ENCODE measurements at places on chromosomes 1 and 21.

DNA sequence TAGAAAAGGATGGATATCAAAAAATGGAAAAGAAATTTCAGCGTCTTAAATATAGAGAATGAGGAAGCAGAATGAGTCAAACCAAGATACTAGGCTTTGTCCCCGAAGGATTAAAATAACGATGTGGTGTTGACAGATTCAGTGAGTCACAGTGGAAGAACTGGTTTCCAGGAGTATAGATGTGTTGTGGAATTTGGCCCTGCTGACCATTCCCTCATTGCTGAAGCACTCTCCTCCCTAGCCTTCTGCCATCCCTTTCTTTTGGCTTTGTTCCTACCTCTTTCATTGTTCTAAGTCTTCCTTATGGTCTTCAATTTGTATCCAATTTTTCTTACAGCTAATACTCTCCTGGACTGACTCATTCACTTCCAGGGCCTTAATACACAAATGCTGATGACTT lies 23.1 kb upstream of the USP25 start:
- DNase-seq = no peak

- DNase-seq = no peak
These were observed 86.9 kb downstream of the GRIK3 start for GRCh38 chr1:36947384-36947783.

DNA sequence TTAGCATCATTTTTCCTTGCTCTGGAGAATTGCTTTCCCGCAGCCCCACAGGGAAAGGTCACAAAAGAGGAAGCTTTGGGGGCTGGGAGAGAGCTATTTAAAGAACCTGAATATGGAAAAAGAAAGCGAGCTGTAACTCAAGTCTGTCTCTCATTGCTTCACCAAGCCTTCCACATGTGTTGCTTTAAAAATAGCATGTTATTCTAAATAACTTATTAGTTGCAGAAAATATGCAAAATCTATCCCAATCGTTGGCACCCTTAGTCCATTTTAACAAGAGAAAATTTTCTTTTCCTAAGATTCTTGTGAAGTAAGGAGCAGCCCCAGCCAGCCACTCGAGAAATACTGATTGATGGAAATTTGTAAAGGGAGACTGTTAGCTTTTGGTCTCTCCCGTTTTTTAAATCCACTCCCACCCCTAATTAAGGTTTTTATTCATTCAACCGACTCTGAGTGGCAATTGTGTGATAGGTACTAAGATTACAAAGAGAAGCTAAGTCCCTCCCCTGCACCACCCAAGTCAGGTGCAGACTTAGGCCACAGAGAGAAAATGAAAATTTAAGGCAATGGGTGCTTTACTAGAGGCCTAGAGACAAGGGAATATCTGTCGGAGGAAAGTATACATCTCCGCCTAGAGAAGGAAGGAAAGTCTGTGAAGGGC lies 802 bp downstream of the CYP4X1 start:
- DNase-seq = no peak

DNA sequence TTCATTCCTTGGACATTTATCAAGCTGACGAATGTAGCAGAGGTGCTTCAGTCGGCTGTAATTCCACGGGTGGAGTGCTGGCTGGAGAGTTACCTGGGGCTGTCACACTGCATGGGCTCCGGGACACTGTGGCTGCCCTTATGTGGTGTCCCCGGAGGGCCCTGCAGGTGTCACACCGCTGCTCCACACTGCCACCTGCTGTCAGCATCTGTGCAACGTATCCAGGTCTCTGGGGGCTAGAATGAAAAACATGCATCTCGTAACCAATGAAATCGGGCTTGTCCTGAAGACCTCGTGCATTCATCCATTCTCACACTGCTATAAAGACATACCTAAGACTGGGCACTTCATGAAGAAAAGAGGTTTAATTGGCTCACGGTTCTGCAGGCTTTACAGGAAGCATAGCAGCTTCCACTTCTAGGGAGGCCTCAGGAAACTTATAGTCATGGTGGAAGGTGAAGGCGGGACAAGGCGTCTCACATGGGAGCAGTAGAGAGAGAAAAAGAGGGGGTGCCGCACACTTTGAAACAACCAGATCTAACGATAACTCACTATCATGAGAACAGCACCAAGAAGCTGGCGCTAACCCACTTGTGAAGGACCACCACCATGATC lies 46.7 kb upstream of the PCBP3 start:
- DNase-seq = no peak

DNA sequence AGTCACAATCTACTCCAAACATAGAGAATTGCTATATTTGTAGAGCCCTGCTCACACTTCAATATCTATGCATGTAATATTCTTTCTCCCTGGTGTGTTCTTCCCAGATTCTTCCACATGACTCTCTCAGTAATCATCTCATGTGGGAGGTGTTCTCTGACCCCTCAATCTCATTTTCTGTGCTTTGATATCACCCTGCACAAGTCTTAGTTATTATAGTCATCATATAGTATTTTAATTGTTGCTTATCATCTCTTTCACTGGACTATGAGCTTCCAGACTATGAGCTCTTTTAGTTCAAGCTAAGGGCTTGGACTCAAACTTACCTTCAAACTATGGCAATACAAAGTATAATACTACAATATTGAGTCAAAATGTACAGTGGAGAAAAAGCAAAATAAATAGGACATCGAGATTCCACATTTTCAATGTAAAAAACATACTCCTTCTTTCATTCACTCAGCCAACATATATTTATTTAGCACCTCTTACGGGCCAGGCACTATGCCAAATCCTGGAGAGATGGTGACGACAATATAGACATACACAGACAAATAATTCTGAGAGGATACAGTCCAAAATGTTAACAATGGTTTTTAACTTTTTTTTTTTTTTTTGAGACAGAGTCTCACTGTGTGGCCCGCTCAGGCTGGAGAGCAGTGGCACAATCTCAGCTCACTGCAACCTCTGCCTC lies 12.7 kb downstream of the TESK2 start:
- no peak for DNase-seq

- DNase-seq = no peak
These were observed 57.4 kb upstream of the TARS2 start for GRCh38 chr1:150429805-150430204.

GRCh38 chr1:111515291-111516004 lies 12.0 kb upstream of the ADORA3 start:
- no peak for DNase-seq

DNA sequence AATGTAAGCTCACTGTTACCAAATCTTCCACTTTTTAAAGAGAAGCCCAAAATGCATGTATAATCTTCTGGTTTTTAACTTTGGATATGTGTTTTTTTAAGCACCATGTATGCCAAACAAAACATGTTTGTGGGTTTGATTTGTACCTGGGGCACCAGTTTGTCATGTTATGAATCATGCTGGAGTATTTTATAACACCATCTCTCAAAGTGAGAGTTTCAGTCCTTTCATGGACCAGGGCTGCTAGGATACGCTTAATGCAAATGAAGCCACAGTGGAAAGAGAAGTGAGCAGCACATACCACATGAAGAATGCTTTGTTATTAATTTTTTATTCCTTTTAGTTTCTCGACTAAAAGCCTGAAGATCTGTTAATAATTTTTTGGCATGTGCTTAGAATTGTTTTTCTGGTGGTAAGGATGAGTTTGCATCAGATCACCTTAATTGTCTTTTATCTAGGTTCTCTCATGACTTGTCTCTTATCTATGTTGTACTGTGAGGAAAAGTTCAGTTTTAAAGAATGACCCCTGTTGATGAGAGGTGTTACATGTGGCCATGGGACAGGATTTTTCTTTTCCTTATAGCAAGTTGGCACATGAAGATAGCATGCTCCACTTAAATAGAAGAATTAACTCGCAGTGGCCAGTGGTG lies 2.0 kb upstream of the RABGAP1L start:
- no peak for DNase-seq

DNA sequence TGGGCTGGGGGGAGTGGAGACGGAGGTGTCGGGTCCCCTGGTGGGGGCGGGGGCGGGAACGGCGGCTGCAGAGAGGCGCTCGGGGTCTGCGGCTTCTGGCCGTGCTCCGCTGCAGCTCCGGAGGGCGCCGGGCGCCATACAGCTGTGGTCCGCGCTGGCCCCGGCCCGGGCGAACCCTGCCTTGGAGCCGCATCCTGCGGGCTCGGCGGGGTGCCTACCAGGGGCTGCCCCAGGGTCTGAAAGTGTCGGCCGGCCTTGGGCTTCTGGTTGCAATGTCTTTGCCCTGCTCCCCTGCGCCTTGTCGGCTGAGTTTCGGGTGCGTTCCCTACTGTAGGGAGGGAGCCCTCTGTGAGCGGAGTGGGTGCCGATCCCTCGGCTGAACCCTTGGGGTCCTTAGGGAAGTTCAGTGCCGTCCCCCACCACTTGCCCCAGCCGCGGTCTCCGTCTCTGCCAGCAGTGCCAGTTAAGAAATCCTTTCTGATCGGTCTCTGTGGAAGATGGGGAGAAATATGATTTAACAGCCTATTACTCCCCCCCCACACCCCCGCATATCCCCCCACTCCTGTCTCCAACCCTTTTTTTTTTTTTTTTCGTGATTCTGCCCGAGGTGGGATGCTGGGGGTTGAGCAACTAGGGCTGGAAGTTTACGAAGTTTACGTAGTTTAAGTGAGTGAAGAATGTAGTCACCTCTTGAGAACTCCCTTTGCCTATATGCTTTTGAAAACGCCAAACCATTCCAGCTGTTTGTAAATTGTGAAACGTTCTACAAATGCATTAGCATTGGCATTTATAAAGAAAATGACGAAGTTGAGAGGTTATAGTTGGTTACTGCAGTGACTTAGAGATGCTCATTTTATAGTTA lies 588 bp downstream of the NEXN start:
- DNase-seq = no peak

GRCh38 chr1:113536182-113536780 lies 146.0 kb downstream of the MAGI3 start:
- no peak for DNase-seq

DNA sequence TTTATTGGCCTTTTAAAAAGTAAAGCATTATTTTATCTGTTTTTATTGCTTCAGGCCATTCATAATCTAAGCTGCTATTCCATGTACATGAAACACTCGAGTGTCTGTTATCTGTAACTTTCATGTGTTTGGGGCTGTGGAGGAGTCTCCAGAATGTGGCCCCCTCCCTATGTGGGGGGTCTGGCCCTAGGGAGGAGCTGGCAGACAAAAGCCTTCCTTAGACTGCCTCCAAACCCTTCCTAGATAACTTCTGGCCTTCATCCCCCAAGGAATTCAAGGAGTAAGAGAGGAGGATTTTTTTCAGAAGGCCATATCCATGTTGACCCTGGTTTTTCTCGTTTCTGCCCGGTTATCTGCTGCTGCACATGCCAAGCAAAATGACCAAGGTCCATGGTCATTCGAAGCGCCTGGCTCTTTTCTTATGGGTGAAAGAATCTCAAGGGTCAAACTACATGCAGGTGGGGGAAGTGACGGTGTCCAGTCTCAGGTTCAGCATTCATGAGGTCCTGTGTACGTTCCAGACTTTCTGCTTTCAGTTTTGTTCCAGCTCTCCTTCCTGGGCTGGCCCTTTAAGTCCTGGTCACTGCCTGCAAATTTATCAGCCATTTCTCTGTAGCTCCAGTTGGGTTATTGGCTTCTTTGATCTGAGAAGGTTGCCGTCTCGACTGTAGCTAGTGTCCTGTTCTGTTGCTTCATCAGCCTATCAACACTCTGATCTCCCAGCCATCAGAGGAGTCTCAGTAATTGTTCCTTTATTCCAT lies 8.3 kb downstream of the TENT5C start:
- no peak for DNase-seq

DNA sequence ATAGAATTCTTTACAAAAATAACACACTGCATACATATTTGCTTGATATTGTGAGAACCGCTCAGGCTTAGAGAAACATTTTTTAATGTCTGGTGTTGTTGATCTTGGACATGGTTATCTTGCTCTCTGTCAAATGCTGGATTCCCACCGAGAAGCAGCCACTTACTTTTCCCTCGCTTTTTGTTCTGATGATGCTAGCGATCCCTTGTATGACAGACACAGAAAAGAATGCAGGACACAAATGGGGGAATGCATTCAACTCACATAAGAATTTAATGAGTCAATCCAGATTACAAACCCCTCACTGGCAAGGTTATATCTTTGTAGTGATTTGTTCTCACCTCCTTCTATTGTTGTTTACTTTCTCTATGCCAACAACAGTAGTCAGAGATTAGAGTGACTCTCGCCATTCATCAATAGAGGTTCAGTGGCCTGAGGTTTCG lies 76.8 kb upstream of the AKT3 start:
- DNase-seq = no peak

- no peak for DNase-seq
These were observed 226.9 kb downstream of the TGFB2 start for GRCh38 chr1:218572050-218572449.

GRCh38 chr1:100734676-100735075 lies 15.1 kb downstream of the VCAM1 start:
- no peak for DNase-seq

DNA sequence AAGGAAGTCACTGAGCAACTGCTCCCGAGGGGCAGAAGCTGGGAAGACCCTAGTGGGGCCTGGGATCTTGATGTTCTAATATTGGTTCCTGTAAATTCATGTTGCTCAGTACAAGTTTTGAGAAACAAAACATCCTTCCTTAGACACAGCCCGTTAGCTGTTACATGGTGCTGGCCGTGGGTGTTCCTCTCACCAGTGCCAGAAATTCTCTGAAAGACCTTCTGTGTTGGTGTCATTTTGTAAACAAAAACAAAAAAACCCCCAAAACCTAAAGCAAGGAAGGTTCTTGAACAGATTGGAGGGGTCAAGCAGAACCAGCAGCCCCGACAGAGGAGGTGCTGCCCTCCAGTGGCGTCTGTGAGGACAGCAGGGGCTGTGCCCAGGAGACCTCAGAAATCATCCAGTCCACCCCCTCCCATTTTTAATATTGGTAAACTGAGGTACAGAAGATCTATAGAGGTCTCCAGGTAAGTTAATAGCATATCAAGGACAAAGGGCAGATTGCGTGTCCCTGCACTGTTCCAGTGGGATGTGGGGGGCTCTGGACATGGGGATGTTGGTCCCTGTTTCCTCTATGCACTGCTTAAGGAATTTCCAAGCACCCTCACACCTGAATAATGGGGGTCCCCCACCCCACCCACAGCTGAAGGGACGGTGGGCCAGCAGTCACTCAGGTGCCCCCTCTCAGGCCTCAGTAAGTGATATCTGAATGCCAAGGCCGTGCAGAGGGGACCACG lies 38.2 kb downstream of the SLC2A7 start:
- no peak for DNase-seq

DNA sequence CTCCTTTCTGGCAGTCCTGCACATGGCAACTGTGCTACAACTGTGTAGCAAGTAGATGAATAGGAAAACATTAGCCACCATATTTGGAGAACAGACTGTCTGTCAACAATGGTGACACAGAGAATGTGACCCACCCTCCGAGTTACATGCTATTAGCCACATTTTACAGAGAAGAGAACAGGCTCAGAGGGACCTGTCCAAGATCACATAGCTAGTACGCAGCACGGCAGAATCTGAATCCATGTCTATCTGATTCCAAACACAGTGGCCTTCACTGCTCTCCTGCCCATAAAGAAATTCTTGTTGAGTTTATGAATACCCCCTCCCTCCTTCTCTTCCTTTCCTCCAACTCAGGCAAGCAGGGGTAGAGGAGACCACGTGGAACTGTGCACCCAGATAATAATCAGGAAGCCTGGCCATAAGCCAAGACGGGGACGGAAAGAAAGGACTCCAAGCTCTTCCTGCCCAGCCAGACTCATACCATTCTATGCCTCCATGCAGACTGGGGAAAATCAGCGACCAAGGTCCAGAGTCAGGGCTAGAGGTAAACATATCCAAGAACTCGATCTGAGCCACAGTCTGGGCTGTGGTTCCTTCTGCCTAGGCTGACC lies 78.8 kb downstream of the TRABD2B start:
- no peak for DNase-seq
